Activated CD8-positive, alpha-beta memory T cell treated with anti-CD3 and anti-CD28 coated beads for 1 hour (primary cell): ENCODE measurements at places on chromosomes 1 and 21.

- DNase-seq, result no peak
Measured at GRCh38 chr1:201598396-201598795, 59.5 kb downstream of the NAV1 start.

DNA sequence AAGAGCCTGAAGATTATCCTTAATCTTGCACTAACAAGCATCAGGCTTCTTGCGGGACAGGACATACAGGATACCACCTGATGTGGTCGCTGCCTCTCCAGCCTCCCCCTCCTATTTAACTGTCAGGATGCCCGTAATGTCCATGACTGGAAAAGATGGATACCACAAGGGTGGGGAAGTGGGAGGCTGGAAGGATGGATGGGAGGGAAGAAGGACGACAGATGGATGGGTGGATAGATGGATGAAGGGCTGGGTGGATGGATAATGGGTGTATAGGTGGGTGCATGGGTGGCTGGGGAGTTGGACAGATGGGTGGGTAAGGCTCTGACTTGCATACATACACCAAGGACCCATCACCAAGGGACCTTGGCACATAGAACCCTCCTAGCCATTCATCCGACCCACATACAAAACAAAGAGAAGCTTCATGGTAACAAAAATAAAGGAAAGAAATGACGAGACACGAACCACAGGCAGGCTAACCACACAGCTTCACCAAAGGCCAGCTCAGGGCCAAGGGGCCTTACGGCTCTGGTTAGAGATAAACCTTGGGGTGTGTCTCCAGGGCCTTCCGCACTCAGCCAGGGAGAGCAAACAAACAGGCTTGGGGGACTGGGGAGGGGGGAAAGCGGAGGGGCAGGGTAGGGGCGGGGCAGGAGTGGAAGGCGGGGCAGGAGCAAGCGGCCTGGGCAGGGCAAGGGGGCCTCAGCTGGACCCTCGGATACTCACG, 50.5 kb downstream of the HSPG2 start:
- no peak for DNase-seq

GRCh38 chr1:76186554-76187170, 112.1 kb downstream of the ST6GALNAC3 start:
- DNase-seq, result no peak

- no peak for DNase-seq
Measured at GRCh38 chr1:211267204-211267857, 8.2 kb downstream of the RCOR3 start.

DNA sequence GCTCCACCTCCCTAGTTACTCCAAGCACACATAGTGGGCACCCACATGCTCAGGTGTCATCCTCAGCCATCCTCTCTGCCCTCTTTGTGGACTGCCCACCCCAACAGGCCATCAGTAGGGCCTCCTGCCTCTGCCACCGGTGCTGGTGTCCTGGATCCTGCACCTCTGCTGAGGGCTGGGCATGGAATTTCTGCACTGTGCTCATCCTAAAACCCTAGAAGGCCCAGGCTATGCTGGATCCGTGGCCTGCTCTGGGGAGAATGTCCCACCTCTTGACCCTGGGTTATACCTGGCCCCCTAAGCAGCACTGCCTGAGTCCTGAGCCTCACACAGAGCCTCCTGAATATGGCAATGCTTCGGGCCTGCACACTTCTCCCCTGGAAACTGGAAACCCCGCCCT, 318.3 kb downstream of the MATN1 start:
- DNase-seq, result no peak

DNA sequence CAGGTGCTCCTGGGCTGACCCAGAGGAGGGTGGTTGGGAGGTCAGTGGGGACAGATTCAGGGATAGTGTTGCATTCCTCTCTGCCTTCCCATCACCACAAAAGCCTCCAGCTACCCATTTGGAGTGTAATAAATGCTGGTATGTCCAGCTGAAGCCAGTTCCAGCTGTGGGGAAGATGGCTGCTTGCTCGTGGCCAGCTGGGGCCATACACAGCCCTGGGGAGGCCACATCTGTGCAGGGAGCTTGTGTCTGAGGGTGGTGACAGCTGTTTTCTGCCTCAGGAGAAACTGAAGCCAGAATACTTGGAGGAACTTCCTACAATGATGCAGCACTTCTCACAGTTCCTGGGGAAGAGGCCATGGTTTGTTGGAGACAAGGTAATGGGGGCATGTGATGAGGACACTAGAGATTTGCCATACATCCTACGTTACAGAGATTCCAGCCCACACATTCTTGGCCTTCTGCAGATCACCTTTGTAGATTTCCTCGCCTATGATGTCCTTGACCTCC, 2.7 kb downstream of the GSTM4 start:
- no peak for DNase-seq

- no peak for DNase-seq
Measured at GRCh38 chr1:243213045-243213787, 41.9 kb downstream of the CEP170 start.

- DNase-seq, result no peak
Measured at GRCh38 chr1:192941722-192942411, 117.3 kb downstream of the UCHL5 start.

GRCh38 chr1:79161077-79161476, 154.5 kb upstream of the ADGRL4 start:
- no peak for DNase-seq

GRCh38 chr1:98145655-98146054, 224.8 kb upstream of the DPYD start:
- no peak for DNase-seq

GRCh38 chr1:8307628-8308027, 10.3 kb upstream of the SLC45A1 start:
- DNase-seq, result no peak
